Osteoblast (primary cell): ENCODE measurements at places on chromosomes 2 and 18. TPM values are rescaled to one million over a fixed set of nuclear protein-coding genes. Genes with fewer than 3 reads are reported as not detected.

DNA sequence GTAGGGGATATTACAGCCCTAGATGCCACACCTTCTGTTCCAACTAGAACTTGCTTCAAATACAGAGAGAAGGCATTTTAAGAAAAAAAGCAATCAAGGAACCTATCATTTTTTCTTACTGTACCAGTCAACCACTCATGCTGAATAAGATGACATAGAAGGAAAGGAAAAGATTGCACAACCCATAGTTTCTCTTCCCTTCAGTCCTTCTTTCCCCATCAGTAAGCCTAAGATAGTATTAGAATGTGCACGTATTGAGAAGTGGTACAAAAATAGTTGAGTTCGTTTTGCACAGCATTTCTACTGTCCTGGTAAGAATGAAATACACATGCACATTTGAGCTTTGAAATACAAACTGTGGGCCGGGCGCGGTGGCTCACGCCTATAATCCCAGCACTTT lies 27.0 kb upstream of the HK2 start:
- peaks cover 13% of the 10 kb centered on the region for H3K27me3 ChIP-seq
- no peak overlapping the region for H3K4me3 ChIP-seq
- H3K4me1 ChIP-seq = no peaks in the 10 kb centered on the region
- DNase-seq = no peak

The GPR17 gene
- not detected in 2 replicates for total RNA-seq

- H3K4me1 ChIP-seq = peaks cover 33% of the 10 kb centered on the region
- H3K27ac ChIP-seq = no peak overlapping the region
- no peaks in the 10 kb centered on the region for H3K36me3 ChIP-seq
- no peaks in the 10 kb centered on the region for H3K27me3 ChIP-seq
Measured at GRCh38 chr2:216539791-216540241, 41.2 kb downstream of the RPL37A start.

GRCh38 chr2:230872968-230873660 lies 8.4 kb downstream of the ITM2C start:
- no peaks in the 10 kb centered on the region for H3K4me1 ChIP-seq
- no peaks in the 10 kb centered on the region for H3K27me3 ChIP-seq
- H3K4me3 ChIP-seq = no peak overlapping the region
- H3K27ac ChIP-seq = no peak overlapping the region

The GREB1L gene
- total RNA-seq = under 0.01 and 0.36 TPM in 2 replicates

DNA sequence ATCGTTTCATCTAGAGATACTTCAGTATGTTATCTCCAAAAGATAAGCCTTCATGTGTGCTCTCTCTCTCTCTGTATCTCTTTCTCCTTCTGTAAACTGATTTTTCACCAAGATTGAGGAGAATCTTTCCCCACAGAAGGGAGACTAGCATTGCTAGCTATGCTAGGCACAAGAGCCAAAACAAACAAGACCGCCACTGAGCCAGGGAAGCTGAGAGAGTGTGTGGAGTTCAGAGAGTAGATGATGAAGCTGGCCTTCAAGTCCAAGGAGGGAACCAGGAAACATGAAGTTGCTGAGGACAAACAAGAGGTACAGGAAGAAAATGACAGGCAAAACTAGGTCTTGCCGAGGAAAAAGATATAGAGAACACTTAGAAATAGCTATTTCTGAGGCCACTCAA lies 23.4 kb downstream of the DAPL1 start:
- H3K27me3 ChIP-seq = no peaks in the 10 kb centered on the region
- no peaks in the 10 kb centered on the region for H3K36me3 ChIP-seq
- DNase-seq = peak; percentile 88
- H3K27ac ChIP-seq = peak overlapping the region; percentile 37
- H3K4me3 ChIP-seq = no peak overlapping the region

The EML6 gene
- 0.29 and 1.1 TPM in 2 replicates for total RNA-seq

GRCh38 chr2:142741764-142742269 lies 135.6 kb upstream of the KYNU start:
- no peaks in the 10 kb centered on the region for H3K36me3 ChIP-seq
- DNase-seq = no peak
- H3K27ac ChIP-seq = peak overlapping the region; percentile 59

DNA sequence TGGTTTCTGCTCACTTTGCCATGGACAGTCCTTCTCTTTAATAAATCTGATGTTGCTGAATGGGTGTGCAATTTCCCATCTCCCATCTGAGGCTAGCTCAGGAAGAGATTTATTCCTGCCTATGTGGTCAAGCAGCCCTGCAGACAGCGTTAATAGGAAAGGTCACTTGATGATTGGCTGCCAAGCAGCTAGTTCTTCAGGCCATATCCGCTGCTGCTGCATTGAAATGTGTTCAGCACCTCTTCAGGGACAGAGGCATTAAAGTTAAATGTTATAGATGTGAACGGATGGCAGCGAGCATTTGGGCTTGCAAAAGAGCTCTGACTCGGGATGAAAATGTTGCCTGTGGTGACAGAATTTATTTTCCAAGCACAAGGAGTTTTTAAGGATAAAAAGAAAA lies 474.2 kb downstream of the PIK3C3 start:
- H3K27me3 ChIP-seq = no peaks in the 10 kb centered on the region
- no peaks in the 10 kb centered on the region for H3K36me3 ChIP-seq
- H3K4me1 ChIP-seq = no peaks in the 10 kb centered on the region
- no peak overlapping the region for H3K4me3 ChIP-seq
- H3K27ac ChIP-seq = no peak overlapping the region
